COLO829 (cell line): ENCODE measurements at places on chromosomes 5 and 9.

DNA sequence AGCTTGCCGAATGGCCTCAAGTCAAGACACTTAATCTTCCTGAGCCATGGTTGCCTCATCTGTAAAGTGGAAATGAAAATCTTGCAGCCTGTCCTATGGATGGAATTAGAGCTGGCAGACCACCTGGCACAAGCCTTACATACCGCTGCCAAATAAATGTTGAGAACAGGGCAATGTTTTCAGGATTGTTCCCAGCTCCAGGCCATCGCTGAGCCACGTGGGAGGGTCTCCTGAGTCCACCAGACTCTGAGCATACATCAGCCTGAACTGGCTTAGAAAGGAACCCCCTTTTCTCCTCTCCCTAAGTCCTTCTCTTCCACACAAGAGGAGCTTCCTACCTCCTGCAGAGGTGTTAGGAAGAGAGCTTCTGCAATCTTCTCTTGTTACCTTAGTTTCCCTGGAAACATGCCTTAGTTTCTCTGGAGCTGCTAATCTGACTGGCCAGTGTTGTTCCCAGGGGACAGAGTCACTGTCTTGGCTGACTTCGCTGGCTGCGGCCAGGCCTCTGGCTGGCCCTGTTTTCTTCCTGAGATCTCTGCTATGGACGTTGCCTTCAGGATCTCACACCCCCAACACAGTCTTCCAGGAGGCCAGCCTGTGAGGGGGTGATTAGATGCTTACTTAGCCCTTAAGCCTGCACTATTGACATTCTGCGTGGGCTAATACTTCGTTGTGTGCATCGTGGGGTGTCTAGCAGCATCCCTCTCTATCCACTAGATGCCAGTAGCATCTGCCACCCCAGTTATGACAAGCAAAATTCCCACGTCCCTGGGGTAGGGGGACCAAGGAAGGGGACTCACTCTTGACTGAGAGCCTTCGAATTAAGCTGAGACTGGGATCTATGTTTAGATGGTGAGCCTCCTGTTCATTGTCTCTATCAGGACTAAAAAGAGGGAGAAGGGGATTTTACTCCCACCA lies 62.2 kb downstream of the BOD1 start:
- DNase-seq, result no peak

DNA sequence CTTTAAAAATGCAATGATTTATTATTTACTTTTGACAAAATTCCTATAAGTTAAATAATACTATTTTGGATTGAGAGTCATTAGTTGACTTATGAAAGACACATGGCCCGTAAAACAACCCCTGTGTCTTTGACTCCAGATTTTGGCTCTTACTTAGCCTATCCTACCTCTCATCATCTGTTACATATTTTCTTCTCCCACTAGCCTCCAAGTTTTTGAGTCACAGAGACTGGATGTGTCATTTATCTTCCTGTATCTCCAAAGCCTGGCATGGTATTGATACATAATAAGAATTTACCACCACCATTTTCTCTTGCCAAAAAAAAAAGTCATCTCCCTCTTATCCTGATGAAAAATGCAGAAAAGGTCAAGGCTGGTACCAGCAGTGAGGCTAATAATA lies 99.9 kb downstream of the GABRB2 start:
- DNase-seq, result no peak

DNA sequence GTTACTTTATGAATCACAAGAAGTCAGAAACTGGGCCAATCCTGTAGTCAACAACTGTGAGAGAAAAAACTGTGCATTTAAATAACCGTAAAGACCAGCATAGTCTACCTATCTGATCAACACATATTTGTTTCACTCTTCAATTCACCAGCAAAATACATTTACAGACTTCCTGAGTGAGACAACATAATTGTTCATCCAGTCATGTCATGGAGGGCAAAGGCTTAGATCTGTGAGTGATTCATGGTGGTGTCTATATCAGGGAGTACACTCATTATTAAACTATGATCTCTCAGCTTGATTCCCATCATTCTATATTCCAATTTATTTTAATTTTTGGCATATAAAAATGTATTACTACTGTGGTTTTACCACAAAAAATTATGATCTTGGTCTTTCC lies 694.6 kb downstream of the DNAH5 start:
- DNase-seq, result no peak

DNA sequence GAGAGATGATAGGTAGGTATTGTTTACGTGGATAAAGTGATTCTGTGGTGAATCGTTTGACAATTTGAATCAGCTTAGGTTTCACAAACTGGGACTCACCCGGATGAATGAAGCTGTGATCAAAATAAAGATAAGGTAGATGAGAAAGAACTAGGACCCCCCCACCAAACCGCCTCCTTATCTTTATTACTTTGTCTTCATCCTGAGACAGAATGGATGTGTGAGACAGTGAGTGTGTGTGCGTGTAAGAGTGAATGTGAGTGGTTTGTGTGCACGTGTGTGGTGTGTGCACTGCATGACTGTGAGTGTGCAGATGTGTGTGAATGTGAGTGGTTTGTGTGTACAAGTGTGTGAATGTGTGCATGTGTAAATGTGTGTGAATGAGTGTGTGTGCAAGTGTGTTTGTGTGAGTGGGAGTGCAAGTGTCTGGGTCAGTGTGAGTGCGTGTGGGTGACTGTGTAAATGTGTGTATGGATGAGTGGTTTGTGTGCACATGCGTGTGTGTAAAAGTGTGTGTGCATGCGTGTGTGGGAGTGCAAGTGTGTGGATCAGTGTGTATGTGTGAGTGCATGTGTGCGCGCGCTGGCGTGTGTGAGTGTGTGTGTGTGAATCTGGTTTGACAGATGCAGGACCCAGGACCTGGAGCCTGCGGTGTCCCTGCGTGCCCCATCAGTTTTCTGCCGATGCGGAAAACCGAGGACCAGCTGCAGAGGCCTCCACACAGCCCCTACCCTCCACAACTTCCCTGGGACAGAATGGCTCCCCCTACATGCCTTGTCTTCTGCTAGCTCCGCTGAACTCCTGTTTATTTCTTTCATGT lies 11.4 kb upstream of the ENG start:
- DNase-seq, result no peak

GRCh38 chr5:44002381-44002901 lies 386.8 kb downstream of the FGF10 start:
- no peak for DNase-seq

- no peak for DNase-seq
Measured at GRCh38 chr9:36759141-36759540, 186.4 kb downstream of the MELK start.

GRCh38 chr5:127227881-127228280 lies 62.7 kb upstream of the MEGF10 start:
- DNase-seq, result no peak

DNA sequence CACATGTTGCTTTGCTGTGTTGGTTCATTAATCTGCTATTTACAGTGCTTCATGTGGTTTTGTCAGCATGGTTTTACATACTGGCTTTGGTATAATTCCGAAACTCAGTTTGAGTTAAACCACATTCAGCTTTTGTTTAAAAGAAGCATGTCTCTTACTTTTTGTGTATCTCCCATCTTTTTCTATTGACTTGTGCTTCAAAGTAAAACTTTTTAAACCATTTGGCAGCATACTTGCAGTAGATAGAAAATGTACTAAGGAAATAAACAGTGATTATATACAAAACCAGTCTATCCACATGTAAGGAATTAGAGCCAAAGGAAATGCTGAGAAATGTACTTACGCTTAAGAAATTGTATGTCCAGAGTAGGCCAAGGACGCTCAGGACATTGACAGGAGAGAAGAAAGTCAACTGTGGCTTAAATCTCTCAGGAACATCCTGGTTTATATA lies 286.9 kb downstream of the ARHGEF28 start:
- no peak for DNase-seq

DNA sequence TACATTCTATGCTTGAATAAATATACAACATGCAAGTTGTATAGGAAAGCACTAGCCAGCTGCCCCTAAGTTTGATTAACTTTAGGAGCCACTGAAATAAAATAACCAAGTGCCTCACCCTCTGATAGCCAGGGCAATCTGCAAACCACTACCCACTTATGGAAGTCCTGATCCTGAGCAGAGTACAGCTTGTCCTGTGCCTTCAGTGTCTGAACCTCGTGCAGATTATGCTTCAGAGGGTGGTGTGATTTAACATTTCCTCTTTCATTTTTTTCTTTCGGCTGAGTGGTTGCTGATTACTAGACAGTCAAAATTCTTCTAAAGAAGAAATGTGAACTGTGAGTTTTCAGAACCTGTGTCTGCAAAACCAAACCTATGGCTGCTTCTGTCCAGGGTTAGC lies 327.7 kb downstream of the PIK3R1 start:
- no peak for DNase-seq

DNA sequence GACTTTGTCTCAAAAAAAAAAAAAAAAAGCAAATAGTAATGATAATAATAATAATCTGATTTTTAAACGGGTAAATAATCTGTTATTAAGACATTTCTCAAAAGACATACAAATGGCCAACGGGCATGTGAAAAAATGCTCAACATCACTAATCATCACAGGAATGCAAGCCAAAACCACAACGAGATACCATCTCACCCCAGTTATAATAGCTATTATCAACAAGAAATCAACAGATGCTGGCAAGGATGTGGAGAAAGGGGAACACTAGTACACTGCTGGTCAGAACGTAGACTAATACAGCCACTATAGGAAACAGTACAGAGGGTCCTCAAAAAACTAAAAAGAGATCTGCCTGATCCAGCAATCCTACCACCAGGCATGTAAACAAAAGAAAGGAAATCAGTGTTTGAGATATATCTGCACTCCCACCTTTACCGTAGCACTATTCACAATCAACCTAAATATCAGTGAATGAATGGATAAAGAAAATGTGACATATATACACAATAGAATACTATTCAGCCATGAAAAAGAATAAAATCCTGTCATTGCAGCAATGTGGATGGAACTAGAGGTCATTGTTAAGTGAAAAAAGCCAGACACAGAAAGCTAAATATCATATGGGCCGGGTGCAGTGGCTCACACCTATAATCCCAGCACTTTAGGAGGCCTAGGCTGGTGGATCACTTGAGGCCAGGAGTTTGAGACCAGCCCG lies 24.9 kb downstream of the VAV2 start:
- DNase-seq, result no peak
